WTC11 (cell line): ENCODE measurements at places on chromosomes 1 and 21. TPM values are rescaled to one million over a fixed set of nuclear protein-coding genes. Genes with fewer than 3 reads are reported as not detected.
A peak's percentile ranks its signal among the peaks of the same experiment; 100 is the strongest.

Gene SEMA4A
- total RNA-seq = 6.9 to 12.4 TPM (median 8.7 TPM) in 3 replicates

DNA sequence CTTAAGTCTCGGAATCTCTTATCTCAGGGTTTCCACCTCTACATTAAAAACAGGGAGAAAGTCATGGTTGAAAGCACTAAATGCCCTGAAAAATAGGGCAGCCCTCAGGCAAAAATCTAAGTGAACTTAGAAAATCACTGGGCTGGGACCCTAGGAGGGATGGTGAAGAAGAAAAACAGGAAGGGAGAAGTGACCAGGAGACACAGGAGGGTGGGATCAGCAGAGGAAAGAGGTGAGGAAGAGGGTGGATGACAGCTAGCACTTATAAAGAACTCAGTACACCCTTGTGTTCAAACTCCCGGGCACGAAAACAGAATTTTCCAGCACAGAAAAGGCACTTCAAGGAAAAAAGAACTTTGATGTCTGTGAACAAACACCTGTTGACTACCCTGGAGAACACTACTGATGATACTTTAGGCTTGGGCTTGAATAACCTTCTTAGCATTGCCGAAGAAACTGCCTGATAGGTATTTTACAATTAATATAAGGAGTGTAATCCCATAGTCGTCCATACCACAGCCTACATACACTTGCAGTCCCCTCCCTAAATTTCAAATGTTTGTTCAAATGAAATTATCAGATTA lies 2.0 kb downstream of the CHML start:
- no peak for DNase-seq
- peaks cover 18% of the 10 kb centered on the region for H3K27me3 ChIP-seq
- H3K4me3 ChIP-seq = peak overlapping the region; percentile 80
- peaks cover 49% of the 10 kb centered on the region for H3K36me3 ChIP-seq

DNA sequence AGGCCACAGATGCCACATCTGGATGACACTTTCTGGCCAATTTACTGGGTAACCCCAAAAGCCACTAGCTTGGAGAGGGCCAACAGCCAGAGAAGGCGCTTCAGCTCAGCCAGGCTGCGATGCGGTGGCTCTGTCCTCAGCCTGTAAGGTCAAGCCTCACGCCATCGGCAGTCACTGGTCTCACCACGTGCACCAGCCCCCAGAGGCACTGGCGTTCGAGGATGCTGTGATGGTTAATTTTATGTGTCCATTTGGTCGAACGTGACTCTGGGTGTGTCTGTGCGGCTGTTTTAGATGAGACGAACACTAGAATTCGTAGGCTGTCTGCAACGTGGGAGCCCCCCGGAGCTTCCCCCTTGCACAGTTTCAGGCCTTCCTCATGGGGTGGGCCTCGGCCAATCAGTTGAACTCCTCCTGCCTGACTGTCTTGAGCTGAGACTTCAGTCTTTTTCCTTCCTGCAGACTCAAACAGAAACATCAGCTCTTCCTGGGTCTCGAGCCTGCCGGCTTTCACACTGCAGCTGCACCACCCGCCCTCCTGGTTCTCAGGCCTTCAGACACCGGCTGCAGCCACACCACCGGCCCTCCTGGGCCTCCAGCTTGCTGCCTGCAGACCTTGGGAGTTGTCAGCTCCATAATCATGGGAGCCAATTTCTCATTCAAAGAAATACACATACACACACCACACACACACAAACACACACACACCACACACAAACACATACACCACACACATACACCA lies 41.6 kb upstream of the SLC45A1 start:
- no peak for DNase-seq
- H3K27me3 ChIP-seq = no peaks in the 10 kb centered on the region
- no peaks in the 10 kb centered on the region for H3K36me3 ChIP-seq
- peaks cover 3% of the 10 kb centered on the region; the same call in 1 of the 2 replicates for H3K4me1 ChIP-seq
- H3K4me3 ChIP-seq = no peak overlapping the region

Gene MAP3K21
- 21.1 to 24.0 TPM (median 23.0 TPM) in 3 replicates for total RNA-seq

DNA sequence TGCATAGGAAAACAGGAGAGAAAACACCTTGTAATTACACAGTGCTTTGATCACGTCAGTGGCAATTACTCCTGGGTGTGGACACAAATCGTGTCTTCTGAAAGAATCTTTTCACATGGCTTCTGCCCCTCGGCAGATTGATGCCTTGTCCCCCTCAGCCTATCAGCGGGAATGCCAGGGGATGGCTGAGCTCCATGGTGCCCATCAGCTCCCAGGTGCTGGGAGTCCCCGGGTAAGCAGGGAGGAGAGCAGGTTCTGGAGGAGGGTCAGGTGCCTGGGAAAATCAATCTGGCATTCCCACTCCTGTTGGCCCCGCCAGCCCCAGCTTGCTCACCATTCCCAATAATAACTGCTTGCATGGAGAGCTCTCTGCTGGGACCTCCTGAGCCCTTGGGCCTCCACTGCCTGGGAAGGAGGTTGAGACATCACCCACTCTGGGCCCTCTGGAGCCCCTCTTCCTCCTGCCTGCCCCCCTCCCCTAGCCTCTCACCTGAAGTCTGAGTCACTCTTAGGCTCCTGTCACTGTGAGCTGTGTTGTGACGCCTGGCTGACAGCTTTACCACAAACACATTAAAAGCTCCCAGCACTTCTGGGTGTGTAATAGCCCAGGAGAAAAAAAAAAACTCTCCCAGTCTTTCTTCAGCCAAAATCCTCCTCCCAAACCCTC lies 4.9 kb downstream of the CAMK2N1 start:
- peaks cover 56% of the 10 kb centered on the region for H3K27me3 ChIP-seq
- peaks cover 2% of the 10 kb centered on the region; the same call in 1 of the 2 replicates for H3K36me3 ChIP-seq
- peaks cover 44% of the 10 kb centered on the region for H3K4me1 ChIP-seq
- no peak for DNase-seq
- no peak overlapping the region for H3K27ac ChIP-seq
- H3K4me3 ChIP-seq = no peak overlapping the region; the same call in 1 of the 2 replicates

DNA sequence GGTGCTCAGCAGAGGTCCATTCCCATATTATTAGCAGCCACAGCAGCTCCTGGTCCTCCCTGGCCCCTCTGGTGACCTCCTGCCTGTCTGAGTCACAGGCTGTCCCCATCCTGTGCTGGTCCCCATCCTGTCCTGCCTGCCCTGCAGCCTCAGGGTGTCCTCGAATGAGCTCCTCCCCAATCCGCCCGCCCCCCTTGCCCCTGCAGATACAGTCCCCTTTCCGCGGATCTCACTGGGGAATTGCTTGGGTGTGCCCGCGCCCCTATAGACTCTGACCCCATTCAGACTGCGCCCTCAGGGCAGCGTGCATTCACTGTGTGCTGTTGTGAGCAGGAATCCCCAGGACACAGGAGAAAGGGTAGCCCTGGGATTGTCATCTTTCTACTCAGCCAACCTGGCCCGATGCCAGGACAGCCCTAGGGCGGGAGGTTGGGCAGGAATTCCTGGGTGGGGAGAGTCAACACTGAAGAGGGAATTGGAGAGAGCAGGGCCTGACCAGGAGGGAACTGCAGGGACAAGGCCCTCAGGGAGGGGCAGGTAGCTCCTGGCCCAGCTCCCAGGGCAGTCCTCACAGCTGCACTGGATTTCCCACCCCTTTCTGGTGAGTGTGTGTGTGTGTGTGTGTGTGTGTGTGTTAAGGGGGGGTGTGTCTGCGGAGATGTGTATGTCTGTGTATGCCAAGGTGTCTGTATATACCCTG lies 1.1 kb upstream of the GUCA2A start:
- no peaks in the 10 kb centered on the region; the same call in 1 of the 2 replicates for H3K27me3 ChIP-seq
- H3K4me1 ChIP-seq = peaks cover 10% of the 10 kb centered on the region
- H3K36me3 ChIP-seq = no peaks in the 10 kb centered on the region
- H3K4me3 ChIP-seq = no peak overlapping the region
- H3K27ac ChIP-seq = no peak overlapping the region
